Activated CD4-positive, alpha-beta T cell treated with anti-CD3 and anti-CD28 coated beads, Interleukin-2, amount 50 U/mL, for 4 hours (primary cell): ENCODE measurements at places on chromosomes 3 and 15.

DNA sequence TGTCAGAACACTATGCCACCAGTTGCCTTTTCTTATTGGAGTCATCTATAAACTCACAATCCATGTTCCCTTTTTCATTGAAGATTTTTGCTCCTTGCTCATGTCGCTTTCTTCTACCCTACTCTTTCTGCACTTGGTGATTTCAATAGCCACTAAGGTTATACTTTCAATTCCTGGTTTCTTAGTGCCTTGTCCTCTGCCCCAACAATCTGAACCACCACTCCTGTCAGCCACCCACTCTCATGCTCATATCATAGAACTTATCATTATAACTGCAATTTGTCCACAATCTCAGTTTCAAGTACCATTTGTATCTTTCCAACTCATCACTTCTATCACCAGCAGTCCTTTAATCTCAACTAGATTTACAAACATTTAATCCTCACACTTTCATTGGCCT lies 10.0 kb upstream of the GRAMD1C start:
- DNase-seq, result no peak

DNA sequence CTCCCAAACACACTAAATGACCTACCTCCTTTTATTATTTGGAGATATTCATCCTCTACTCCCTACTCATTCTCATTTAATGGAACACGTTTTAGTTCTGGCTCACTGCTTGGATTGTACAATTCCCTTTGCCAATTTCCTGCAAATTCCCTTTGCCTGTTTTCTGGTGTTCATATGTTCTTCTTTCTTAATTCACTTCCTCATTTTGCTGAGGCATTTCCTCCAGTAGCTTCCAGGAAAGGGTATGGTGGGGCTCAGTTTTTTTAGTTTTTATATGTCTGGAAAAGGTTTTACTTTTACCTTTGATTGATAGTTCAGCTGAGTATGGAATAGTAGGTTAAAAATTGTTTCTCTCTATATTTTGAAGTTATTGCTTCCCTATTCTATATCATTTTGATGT lies 143.6 kb upstream of the GOLIM4 start:
- no peak for DNase-seq

DNA sequence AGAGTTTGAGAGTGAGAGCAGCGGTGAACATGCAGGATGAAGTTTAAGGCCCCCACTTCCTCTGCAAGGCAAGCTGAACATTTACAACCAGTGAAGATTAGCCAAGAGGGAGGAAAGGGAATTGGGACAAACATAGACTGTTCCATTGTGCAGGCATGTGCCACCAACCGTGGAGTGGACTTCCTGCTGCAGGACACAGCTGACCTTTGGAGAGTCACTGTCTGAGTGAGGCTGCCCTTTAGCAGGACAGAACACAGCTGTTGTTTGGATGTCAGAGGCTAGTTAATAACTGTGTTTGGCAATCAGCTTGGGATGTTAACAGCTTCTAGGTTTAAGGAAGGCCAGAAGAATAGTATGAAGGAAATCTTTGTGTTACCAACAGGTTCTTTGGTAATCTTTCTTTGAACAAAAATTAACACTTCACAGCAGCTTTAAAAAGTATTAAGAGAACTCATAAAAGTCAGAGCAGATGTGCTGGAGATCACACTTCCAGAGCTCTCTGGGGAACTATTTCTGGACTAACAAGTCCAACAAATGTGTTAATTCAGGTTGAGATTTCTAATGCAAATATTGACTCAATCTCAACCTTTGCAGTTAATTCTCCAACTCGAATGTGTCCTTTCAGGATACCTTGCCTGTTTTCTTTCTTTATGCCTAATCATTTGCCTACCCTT lies 31.4 kb downstream of the CTDSPL start:
- DNase-seq, result no peak

GRCh38 chr3:61966200-61966599 lies 404.8 kb downstream of the PTPRG start:
- DNase-seq, result no peak

DNA sequence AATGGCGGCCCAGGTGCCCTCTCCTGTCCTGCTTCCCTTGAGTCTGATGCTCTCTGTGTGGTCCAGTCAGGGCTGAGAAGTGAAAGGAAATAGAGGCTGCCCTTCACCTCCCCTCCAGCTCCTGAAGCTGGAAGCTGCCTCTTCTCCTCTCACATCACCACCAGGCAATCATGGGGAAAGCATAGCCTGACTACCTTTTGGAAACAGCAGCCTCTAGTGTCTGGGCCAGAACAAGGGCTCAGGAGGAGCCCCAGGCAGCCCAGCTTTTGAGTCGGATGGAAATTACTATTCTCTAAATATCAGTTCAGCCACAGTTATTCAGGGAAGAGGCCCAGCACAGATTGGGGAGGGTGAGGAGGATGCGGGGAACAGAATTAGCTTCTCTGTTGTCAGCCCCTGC lies 43.3 kb upstream of the CCDC174 start:
- DNase-seq, result no peak

DNA sequence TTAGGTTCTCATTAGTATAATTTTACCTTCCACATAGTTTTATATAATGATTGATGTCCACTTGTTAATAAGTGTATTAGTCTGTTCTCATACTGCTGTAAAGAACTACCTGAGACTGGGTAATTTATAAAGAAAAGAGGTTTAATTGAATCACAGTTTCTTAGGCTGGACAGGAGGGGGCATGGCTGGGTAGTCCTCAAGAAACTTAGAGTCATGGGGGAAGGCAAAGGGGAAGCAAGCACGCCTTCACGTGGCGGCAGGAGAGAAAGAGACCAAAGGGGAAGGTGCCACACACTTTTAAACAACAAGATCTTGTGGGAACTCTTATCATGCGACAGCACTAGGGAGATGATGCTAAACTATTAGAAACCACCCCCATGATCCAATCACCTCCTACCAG lies 19.2 kb downstream of the DZIP3 start:
- no peak for DNase-seq

DNA sequence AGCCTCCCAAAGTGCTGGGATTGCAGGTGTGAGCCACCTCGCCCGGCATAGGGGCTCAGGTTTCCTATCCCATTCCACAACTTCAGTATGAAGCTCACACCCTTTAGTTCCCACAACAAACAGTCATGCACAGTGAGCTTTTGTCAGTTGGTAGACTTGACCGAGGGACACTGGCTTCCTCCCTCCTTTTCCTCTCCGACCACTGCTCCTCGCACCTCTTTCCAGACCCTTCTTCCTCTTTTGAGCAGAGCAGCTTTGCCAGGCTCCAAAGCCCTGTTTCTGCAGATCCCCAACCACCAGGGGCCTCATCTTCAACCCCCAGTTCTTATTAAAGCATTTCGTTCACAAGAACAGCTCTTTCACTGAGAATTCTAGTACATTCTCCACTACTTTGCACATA lies 12.7 kb upstream of the CILP start:
- no peak for DNase-seq

GRCh38 chr3:71005702-71006321 lies 577.7 kb downstream of the FOXP1 start:
- DNase-seq, result no peak

DNA sequence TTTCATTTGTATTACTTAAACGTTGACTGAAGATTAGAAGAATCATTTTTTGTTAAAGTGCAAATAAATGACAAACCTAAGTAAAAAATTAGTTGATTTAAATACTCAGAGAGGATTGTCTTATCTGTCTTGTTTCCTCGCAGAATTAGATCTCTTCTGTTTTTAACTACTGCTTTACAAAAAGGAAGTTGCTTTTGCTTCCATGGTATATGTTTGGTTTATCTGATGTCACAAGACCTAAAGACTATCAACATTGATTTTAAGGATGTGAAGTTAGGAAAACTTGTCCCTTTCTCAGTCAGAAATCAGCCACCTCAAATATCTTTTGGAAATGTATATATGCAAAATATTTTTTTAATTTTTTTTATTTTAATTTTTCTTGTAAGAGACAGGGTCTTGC lies 28.7 kb downstream of the GPR171 start:
- DNase-seq, result no peak

DNA sequence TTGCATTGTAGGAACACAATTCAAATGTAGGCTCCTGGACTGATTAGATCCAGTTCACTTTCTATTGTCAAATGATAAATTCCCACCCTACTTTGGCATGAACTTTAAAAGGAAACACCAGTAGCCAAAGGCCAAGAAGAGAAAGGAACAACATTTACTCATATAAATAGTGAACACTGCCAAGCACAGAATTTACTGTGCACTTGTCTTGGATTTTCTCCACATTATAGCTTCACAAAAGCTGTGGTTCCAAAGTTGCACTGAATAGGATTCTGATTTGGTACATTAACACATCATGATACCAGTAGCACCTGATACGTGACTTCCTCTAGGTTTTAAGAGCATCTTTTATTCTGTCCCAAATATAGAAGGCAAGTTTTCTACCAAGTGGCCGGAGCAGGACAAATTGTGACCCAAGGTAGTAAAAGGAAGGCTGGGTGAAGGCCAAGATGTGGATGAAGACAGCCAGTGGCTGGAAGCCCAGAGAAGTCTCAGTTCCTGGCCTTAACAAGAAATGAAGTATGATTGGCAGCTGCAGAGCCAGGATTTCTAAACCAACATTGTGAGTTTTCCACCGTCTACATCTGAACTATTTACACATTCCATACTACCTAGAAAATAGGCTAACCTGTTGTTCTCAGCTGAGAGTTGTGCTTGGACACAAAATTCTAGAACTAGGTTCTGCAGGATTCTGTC lies 206.7 kb downstream of the THRB start:
- no peak for DNase-seq

- no peak for DNase-seq
Measured at GRCh38 chr3:142210144-142210543, 15.2 kb downstream of the GK5 start.

GRCh38 chr3:192130534-192131132 lies 596.7 kb downstream of the FGF12 start:
- DNase-seq, result no peak

GRCh38 chr15:46170326-46170725 lies 535.5 kb downstream of the SQOR start:
- no peak for DNase-seq

- no peak for DNase-seq
Measured at GRCh38 chr15:77053709-77054108, 17.2 kb downstream of the TSPAN3 start.

DNA sequence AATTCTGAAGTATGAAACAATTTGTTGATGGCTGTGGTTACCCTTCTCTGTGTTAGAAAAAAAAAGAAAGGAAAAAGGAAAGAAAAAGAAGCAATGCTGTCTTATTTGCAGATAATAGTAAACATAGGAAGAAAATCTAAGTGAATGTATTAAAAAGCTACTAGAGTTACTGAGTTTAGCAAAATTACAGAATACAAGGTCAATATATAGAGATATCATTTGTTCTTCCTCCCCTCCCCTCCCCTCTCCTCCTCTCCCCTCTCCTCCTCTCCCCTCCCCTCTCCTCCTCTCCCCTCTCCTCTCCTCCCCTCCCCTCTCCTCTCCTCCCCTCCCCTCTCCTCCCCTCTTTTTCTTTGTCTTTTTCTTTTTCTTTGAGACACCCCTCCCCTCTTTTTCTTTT lies 69.1 kb downstream of the ANP32A start:
- DNase-seq, result no peak

- no peak for DNase-seq
Measured at GRCh38 chr15:32956006-32956405, 238.2 kb downstream of the GREM1 start.

DNA sequence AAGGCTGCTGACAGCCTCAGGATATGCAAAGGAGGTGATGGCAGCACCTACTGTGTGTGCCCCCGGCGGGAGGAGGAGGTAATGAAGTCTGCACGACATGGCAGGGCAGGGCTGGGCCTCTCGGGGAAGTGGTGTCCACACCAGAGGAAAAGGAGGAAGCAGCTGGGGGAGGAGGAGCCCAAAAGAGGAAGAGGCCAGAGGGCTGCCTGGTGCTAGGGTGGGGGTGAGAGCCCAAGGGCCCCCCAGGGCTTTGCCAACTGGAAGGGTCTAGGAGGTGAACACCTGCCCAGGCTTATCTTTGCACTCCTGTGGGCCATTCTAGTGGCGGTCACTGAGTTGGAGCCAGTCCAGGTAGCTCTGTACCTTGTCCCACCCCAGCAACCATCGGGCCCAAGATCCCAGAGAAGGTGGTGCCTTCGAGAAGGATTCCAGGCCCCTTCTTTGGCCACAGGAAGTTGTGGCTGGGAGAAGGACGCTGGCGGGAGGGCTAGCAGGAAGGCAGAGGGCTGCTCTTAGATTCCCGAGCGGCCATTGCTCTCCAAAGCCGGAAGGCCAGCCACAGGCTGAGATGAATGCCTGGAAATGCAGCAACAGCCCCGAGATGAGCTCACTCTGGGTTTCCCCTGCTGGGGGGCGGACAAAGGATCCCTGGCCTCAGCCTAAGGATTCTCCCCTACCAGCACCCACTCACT lies 7.0 kb downstream of the GNAI2 start:
- DNase-seq, result peak; percentile 37

GRCh38 chr15:71530116-71530515 lies 280.2 kb upstream of the NR2E3 start:
- DNase-seq, result no peak

DNA sequence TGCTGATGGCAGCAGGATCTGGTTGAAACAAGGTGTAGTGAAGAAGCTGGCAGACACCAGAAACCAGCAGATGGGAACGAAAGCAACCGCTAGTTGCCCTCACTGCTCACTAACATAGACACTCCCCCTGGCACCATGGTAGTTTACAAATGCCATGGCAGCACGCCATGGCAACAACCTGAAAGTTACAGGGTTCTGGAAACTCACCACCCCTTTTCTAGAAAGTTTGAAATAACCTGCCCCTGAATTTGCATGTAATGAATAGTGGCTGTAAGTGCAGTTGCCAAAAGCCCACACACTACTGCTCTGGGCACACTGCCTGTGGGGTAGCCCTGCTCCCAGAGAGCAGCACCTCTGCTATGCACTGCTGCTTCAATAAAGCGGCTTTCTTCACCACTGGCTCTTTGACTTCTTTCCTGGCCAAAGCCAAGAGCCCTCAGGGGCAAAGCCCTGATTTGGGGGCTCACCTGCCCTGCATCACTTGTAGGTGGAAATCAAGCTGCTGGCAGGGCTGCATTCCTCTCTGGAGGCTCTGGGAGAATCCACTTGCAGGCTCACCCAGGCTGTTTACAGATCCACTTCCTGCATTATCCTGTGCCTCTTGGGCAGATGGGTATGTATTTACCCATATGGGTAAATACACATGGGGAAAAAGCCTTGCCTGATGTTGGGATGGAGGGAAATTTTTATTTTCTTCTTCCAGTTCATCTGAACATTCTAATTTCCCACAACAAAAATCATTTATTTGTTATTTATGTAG lies 2.0 kb upstream of the GP9 start:
- DNase-seq, result no peak

GRCh38 chr3:185552358-185552877 lies at the start of gene LIPH:
Gene LIPH, minus strand, starts transcription at chr3:185552588. Its CDS starts 117 bp downstream, at chr3:185552471.
- DNase-seq, result no peak

DNA sequence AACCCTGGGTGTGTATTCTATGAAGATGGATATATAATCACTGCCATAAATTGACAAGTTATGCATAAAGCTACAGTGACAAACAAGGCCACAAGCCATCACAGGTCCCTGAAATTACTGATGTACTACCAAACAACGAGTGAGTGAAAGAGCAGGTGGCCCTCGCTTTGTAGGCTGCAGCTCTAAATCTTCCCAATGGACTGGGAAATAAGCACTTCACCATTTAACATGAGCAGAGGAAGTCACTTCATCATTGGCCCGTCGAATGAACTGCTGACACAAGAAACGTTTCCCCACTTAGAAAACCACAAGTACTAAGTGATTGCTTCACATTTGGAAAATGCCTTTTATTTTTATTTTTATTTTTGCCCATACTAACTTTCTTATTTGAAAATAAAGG lies 218.0 kb downstream of the ZNF385D start:
- DNase-seq, result no peak
